Upper lobe of right lung (tissue), 1 donor: ENCODE measurements at places on chromosomes 7 and 10. TPM values are rescaled to one million over a fixed set of nuclear protein-coding genes. Genes with fewer than 3 reads are reported as not detected.

The TSPAN12 gene
- 51.8 TPM for total RNA-seq

The PPP1R17 gene
- not detected for total RNA-seq

The SMURF1 gene
- 35.0 TPM for total RNA-seq

The AKR1B1 gene
- total RNA-seq, result 91.8 TPM

The RTKN2 gene
- total RNA-seq, result 93.7 TPM

The AOAH gene
- 20.8 TPM for total RNA-seq

The STOX1 gene
- total RNA-seq, result 0.46 TPM

The PRKAG2 gene
- 35.6 TPM for total RNA-seq

The ASB10 gene
- not detected for total RNA-seq

The PROSER2 gene
- total RNA-seq, result 33.3 TPM

The ATP6V1F gene
- total RNA-seq, result 180 TPM

The HMX2 gene
- total RNA-seq, result not detected

The TMEM130 gene
- 20.0 TPM for total RNA-seq

The SPDYE8 gene
- not detected for total RNA-seq

The PGAM2 gene
- total RNA-seq, result 1.1 TPM

The MYPN gene
- total RNA-seq, result not detected

The GLCCI1 gene
- total RNA-seq, result 45.1 TPM

The ACSM6 gene
- not detected for total RNA-seq

The GJD4 gene
- total RNA-seq, result not detected

The PANK1 gene
- 8.0 TPM for total RNA-seq

The OPN1SW gene
- total RNA-seq, result not detected

The TMEM229A gene
- not detected for total RNA-seq

The ADRA2A gene
- 4.9 TPM for total RNA-seq

The SP8 gene
- not detected for total RNA-seq

The GHRHR gene
- total RNA-seq, result not detected

The CCNY gene
- 85.4 TPM for total RNA-seq

The POLD2 gene
- 60.2 TPM for total RNA-seq

The LRRD1 gene
- not detected for total RNA-seq

The C7orf33 gene
- total RNA-seq, result not detected

The SYNPO2L gene
- total RNA-seq, result 5.9 TPM

The SYT15B gene
- 40.1 TPM for total RNA-seq

The ANXA8 gene
- total RNA-seq, result 39.5 TPM

The PNLIPRP3 gene
- total RNA-seq, result 0.20 TPM

The SPDYE9 gene
- not detected for total RNA-seq

The SLC26A3 gene
- total RNA-seq, result not detected

The CXCL12 gene
- 40.8 TPM for total RNA-seq

The TMEM270 gene
- total RNA-seq, result not detected

The PDZD7 gene
- 1.6 TPM for total RNA-seq

The HMX3 gene
- total RNA-seq, result not detected

The AGR2 gene
- total RNA-seq, result 66.3 TPM

The CNNM1 gene
- total RNA-seq, result 0.69 TPM

The NPFFR1 gene
- 1.1 TPM for total RNA-seq

The IGF2BP3 gene
- total RNA-seq, result 3.3 TPM

The NPSR1 gene
- not detected for total RNA-seq

The PLA2G12B gene
- 1.2 TPM for total RNA-seq

The CALHM3 gene
- not detected for total RNA-seq

The PAPOLB gene
- total RNA-seq, result 0.38 TPM

The CPA2 gene
- not detected for total RNA-seq

The ARHGEF5 gene
- 36.9 TPM for total RNA-seq

The SPDYE1 gene
- total RNA-seq, result not detected
